ENCODE measurements at places on chromosomes 2 and 18. TPM values are rescaled to one million over a fixed set of nuclear protein-coding genes. Genes with fewer than 3 reads are reported as not detected.

Gene IMP4
- 48.5 TPM for total RNA-seq

DNA sequence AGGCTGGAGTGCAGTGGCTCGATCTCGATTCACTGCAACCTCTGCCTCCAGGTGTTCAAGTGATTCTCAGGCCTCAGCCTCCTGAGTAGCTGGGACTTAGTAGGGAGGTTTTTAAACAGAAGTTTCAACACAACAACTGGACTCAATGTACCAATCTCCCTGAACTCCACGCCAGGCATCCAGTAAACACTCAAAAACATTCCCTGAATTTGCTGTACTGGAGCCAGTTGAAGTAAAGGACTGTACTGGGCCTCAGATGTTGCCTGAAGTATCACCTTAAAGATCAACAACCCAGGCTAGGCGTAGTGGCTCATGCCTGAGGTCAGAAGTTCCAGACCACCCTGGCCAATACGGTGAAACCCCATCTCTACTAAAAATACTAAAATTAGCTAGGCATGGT is 22.4 kb downstream of the RAB1A start:
- DNase-seq: no peak

- no peak for DNase-seq
Observed at GRCh38 chr2:34001557-34001956, 402.5 kb upstream of the FAM98A start.

DNA sequence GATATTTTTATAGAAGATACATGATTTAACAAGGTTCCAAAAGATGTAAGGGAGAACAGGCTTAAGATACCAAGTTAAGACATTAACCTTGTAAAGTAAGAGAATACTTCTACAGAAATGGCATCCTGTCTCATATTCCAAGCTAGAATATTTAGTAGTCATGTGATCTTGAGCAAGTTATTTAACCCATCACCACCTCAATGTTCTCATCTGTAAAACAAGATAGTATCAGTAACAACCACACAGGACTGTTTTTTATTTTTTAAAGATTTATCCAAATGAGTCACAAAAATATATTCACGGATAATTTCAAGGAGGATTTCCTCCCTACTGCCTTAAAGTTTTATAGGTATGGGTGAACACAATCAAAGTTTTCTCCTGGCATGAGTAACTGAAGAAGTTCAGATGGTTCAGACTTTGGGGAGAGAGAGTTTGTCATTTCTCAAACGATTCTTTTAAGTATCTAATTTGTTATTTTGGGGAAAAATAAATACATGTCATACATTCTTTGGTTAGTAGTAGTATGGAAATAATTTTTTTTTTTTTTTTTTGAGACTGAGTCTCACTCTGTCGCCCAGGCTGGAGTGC is 25.9 kb downstream of the ROCK1 start:
- no peak for DNase-seq

GRCh38 chr2:121147766-121148165 is 137.2 kb downstream of the TFCP2L1 start:
- no peak for DNase-seq

DNA sequence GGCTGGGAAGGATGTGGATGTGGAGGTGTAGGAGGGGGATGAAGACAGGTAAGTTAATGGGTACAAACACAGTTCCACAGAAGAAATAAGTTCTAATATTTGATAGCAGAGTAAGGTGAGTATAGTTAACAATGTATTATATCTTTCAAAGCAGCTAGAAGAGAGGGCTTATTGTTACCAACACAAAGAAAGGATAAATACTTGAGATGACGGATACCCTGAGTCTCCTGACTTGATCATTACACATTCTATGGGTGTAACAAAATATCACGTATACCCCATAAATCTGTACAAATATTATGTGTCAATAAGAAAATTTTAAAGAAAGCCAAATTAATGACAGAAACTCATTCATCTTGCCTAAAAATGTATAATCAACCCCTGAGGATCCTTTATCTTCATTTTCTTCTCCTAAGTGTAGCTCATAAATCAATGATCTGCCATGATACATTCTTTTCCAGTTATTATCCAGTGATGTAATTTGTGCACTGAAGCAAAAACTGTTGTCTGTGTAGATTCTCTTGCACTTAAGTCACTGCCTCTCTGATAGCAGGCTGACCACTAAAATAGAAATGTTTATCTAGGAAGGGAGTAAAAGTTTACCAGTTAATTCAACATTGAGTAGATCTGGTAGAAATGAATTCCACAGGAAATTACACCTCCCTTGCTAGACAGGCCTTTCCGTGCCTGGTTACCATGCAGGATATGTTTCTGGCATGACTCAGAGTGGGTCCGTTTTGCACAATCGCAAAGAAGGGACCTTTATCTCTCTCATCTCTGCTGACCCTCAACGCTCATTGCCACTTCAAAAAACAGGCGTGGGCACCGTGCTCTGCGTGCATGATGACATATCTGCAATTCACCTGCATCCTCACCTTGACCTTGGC is 249.7 kb upstream of the NCKAP5 start:
- no peak for DNase-seq

GRCh38 chr2:101310834-101311695 is 2.6 kb upstream of the RNF149 start:
- no peak for DNase-seq

Gene KIAA2012
- not detected for total RNA-seq

Gene UGT1A4
- not detected for total RNA-seq

- DNase-seq: no peak
Observed at GRCh38 chr2:6008726-6009125, 316.5 kb downstream of the SOX11 start.

DNA sequence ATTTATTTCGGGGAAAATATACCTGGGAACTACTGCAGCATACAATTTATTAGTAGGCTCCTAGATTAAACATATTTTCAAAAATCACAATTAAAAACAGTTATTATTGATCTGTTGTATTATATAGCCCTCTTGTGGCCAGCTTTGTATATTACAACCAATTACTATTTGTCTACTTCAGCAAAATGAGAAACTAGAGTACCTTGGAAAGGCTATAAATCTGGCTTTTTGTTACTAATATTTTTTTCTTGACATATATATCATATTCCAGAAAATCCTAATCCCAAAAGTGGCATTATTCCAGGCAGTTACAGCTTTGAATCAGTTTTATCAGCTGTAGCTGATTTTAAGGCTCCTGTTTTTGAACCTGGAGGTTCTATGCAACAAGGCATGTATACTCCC is 101.2 kb downstream of the UBR3 start:
- DNase-seq: no peak

- no peak for DNase-seq
Observed at GRCh38 chr2:214995926-214996670, 142.3 kb downstream of the ABCA12 start.

Gene IL36RN
- total RNA-seq: not detected

Gene RTP5
- not detected for total RNA-seq

All from osteocyte (in vitro differentiated cells).